Right hindlimb (tissue), 1 donor: ENCODE measurements at places on chromosomes 3 and 15.

GRCh38 chr3:105715372-105715771 lies 153.4 kb downstream of the CBLB start:
- no peak for DNase-seq

DNA sequence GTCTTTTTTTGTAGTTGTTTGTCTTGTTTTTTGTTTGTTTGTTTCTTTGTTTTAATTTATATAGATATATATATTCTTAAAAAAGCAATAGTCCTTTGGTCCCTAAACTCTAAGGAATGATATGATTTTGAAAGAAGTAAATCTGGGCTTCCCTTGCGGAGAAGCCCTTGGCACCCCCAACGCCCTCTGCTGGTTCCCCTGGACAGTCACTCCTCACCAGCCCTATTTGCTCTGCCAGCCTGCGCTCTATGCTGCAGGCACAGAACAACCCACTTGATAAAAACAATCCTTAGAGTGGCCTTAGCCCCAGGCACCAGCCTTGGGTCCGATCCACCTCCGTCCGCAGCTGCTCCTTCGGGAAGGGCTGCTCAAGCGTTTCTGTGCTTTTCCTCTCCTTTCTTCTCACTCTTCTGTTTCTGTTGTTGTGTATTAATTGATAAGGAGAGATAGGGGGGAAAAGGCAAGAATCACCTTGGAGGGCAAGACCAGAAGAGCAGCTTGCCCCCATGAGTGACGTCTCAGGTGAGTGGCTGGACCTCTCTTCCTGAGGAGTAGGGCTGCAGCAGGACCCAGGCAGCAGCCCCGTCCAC lies 13.7 kb upstream of the PARP6 start:
- DNase-seq: no peak

- DNase-seq: no peak
These were observed 32.8 kb downstream of the SEC62 start for GRCh38 chr3:169999433-169999832.

DNA sequence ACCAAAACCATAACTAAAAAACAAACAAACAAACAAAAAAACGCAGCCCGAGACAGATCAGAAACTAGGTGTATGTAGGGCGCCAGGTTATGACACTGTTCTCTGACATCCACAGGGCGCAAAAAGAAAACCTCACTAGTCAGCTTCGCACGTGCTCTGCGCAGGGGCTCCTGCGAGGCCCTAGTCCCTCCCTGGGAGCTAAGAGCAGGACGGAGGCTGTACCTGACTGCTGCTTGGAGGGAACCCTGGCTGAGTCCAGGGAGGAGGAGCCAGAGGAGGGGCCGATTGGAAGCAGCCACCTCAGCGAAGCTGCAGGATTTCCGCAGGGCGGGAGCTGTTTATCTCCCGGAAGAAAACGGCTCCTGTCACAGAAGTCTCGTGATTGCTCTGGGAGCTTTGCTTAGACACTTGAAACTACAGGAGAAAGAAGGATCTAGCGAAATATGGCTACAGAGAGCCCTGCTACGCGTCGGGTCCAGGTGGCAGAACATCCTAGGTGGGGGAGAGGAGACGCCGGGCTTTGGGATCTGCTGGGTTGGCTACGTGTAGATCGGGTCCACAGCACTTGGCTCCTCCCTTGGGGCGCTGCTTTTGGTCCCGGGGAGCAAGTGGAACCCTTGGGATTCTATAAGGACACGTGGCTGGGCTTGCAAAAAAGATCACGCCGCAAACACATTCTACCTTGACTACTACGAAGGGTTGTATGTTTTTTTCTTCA lies at the start of gene GALK2:
Gene GALK2 (plus strand): TSS at position 368 of the 718 bp plus-strand sequence. CDS start 76 bp downstream, at position 444.
- DNase-seq: peak; percentile 87

DNA sequence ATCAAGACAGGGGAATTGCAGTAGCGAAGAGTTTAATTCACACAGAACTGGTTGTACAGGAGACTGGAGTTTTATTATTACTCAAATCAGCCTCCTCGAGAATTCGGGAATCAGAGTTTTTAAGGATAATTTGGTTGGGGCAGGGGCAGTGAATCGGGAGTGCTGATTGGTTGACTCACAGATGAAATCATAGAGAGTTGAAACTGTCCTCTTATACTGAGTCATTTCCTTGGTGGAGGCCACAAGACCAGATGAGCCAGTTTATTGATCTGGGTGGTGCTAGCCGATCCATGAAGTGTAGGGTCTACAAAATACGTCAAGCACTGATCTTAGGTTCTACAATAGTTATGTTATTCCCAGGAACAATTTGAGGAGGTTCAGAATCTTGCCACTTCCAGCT lies 5.3 kb upstream of the ZNF770 start:
- DNase-seq: no peak

GRCh38 chr3:54850484-54851018 lies 77.3 kb downstream of the LRTM1 start:
- no peak for DNase-seq

GRCh38 chr3:58536501-58537411 lies at the start of gene ACOX2:
Gene ACOX2, minus strand, starts transcription at chr3:58537190. Its CDS starts 2,084 bp downstream, at chr3:58535106.
- DNase-seq: peak; percentile 87

GRCh38 chr15:50251638-50252182 lies 13.8 kb downstream of the HDC start:
- no peak for DNase-seq

- DNase-seq: peak; percentile 73
These were observed 676 bp downstream of the TCF12 start for GRCh38 chr15:56919031-56919608.

GRCh38 chr3:135240426-135240825 lies 445.4 kb downstream of the EPHB1 start:
- no peak for DNase-seq

GRCh38 chr15:73601451-73602445 lies 31.4 kb downstream of the NPTN start:
- DNase-seq: peak; percentile 69

GRCh38 chr3:139759470-139759869 lies 81.7 kb upstream of the NMNAT3 start:
- DNase-seq: no peak

DNA sequence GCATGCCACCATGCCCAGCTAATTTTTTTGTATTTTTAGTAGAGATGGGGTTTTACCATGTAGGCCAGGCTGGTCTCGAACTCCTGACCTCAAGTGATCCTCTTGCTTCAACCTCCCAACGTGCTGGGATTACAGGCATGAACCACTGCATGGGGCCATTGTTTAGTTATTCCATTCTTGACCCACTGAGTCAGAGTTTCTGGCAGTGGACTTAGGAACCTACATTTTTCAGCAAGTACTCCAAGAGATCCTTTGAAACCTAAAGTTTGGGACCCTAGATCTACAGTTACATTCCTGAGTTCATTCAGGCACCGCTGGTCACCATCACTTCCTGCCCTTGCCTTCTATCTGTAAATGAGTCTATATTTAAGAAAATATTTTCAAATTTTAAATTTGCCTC lies 1.4 kb upstream of the TNFSF10 start:
- DNase-seq: no peak

- DNase-seq: no peak
These were observed at the start of gene CCR3 for GRCh38 chr3:46242120-46242519. Gene CCR3, plus strand, starts transcription at chr3:46242460. Its CDS starts 22,699 bp downstream, at chr3:46265159.

DNA sequence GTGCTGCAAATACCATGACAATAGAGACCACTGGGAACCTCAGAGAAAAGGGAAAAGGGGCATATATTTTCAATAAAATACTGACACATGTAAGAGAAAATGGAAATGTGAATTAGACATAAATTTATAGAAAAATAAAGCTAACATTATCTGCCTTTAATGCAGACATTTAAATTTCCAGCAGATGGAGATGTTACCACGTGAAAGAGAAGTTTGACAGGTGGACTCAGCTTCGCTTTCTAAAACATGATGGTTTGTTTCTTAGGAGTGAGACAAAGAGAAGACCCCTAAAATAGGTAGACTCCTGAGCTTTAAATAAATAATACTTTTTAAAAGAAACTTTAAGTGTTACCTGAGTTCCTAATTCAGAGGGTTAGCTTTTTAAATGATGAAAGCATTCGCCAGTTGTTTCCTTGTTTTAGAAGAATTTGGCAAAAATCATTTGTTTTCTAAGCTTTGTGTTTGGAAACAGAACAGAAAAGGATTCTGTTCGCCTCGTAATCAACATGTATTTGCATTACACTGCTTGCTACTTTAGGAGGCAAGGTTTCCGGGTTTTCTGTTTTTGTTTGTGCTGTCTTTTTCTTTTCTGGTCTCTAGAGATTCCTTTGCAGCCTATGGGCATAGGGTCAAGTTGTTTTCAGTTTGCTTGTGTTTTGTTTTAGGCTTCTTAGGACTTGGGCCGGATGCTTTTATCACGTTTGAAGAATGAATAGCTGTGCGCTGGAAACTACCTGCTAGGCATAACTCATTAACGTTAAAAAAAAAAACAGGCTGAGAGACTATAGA lies 271.4 kb downstream of the THSD4 start:
- no peak for DNase-seq

- no peak for DNase-seq
These were observed 317.5 kb downstream of the GBE1 start for GRCh38 chr3:81443958-81444357.

DNA sequence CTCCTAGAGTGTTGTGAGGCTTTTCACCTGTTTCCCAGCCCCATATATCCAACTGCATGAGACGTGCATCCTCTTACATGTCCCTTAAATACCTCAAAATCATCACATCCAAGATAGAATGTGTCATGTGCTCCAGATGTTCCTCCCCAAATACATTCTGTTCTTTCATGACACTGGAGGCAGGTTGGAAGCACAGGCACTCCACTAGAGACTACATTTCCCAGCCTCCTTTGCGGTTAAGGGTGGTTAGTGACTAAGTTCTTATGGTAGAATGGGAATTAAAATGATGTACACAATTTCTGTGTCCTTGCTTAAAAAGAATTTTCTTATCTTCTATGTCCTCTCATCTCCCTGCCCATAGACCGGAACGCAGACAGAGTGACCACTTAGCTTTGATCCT lies 34.3 kb downstream of the TMEM40 start:
- no peak for DNase-seq

GRCh38 chr3:35291471-35292236 lies 347.7 kb upstream of the ARPP21 start:
- DNase-seq: no peak

GRCh38 chr3:96354742-96355141 lies 459.7 kb upstream of the EPHA6 start:
- DNase-seq: no peak

- no peak for DNase-seq
These were observed 71.0 kb upstream of the PRR23E start for GRCh38 chr3:127121885-127122284.

GRCh38 chr15:44713006-44713966 lies 2.0 kb downstream of the B2M start:
- no peak for DNase-seq

GRCh38 chr3:151434151-151434890 lies 26.5 kb downstream of the IGSF10 start:
- DNase-seq: no peak

GRCh38 chr15:39028069-39028468 lies 463.5 kb upstream of the RASGRP1 start:
- no peak for DNase-seq

- no peak for DNase-seq
These were observed 303.0 kb downstream of the PLOD2 start for GRCh38 chr3:145857956-145858355.

GRCh38 chr15:49212897-49213296 lies 42.9 kb downstream of the GALK2 start:
- DNase-seq: no peak

DNA sequence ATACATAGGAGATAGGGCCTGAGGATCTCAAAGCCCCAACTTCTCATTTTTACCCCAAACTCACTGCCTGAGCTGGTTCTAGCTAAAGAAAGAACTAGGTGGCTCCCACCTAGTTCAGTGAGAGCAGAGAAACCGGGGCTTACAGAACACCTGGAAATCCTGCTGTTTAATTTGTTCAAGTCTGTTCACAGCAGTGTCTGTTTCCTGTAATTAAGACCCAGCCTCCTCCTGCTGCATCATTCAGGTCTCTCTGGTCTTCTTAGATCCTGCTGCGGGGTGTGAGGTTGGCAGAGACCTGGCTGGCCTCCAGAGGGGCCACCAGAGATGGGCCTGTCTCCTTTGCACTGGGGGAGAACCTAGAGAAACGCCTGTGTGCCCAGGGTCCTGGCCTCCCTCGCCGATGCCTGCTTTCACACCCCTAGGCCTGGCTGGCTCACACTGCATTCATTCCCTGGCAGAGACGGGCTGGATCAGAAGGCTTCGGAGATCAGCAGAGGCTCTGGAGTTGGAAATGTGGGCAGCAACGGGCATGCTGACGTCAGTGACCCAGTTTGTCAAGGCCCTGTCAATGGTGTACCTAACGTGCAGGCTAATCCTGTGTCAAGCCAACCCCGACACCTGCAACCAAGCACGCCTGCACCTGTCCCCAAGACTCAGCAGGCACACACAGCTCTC lies 4.9 kb upstream of the CHRNA3 start:
- DNase-seq: no peak

GRCh38 chr15:86399041-86399954 lies 319.6 kb downstream of the AGBL1 start:
- peak; percentile 78 for DNase-seq

DNA sequence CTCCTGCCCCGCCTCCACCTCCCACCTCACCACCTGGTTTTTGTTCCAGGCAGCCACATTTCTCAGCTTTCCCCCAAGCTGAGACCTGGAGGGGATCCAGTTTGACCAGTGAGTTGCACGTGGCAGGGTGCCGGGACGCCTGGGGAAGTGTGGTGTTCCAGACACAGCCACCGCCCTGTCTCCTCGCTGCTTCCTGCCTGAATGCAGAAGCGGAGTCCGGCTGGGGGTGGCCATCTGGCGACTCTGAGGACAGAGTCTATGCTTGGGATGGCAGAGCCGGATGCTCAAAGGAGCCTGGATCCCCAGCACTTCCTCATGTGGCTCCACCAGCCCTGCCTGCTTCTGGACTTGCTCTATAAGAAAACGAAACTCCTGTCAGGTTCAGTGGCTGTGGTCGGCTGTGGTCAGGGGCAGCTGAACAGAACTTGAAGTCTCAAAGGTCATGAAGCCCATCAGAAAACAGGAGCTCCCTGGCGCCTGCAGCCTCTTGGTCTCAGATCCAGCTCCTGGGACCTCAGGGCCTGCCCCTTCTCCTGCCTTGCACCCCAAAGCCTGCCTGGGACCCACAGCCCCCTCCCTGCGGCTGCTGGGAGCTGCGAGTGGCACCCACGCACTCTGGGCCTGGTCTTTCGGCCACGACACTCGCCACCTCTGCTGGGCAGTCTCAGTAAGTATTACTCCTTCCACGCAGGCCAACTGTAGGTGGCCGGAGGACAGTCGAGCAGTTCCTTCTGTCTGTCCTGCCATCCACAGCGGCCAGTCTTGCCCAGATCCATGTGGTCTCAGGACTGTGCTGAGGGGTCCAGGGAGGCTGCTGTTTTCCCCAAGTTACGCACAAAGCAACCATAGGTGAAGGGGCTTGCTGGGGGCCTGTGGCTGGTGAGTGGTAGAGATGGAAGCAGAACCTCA lies 112.8 kb upstream of the MEF2A start:
- DNase-seq: peak; percentile 75
